ENCODE measurements at places on chromosomes 7 and 10.

DNA sequence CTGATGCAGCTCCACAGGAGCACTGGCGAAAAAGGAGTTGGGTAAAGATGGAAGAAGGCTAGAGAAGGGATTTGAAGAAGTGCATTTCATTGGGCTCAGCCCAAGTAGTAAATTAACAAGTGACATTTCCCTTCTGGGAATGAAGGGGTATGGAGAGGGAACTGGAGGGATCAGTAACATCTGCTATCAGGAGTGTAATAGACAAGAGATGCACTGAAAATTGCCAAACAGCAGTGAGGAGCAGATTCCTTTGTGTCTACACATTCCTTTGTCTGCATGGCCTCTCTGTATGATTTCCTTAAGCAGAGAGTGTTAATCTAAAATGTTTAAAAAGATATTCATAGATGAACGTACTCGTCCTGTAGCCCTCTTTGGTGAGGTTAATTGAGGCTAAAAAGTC, 148.2 kb upstream of the FERD3L start:
- no peak for DNase-seq

DNA sequence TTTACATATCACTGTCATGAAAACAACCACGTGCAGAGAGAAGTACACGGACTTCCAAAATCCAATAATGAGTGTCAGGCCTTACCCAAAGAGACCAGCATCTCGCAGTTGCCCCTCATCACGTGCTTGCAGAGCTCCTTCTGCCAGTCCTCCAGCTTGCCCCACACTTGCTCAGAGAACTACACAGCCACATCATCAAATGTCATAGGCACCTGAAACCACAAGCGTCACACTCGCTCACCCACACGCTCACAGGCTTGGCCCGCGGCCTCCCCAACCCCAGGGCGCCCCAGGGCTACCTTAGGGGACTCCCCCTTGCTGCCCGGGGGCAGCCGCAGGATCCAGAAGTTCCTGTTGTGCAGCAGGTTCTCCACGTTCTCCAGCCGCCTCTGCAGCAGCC, 123.4 kb upstream of the ZNF746 start:
- DNase-seq: no peak

- DNase-seq: no peak
Measured at GRCh38 chr10:32687116-32687515, 241.2 kb downstream of the CCDC7 start.

GRCh38 chr7:113013761-113014449, 72.7 kb downstream of the GPR85 start:
- DNase-seq: no peak

GRCh38 chr10:17453035-17453372, 1.4 kb downstream of the ST8SIA6 start:
- DNase-seq: no peak

- DNase-seq: no peak
Measured at GRCh38 chr7:67422601-67423000, 426.0 kb downstream of the TYW1 start.

DNA sequence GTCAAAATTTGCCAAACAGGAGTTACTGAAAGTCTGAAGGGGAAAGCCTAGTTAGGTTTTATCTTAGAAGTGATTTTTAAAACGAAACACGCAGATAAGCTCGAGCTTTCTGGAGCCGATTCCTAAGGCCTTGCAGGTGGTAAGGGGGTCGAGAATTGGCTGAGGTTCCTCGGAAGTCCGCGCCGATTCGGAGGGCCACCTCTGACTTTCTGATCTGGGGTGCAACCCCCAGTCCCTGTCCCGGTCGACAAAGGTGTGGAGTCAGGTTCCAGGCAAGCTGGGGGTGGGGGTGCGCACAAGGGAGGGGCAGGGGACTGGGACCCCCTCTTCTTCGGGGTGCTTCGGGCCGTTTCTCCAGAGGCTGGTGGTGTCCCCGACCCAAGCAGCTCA, 701 bp upstream of the CUL1 start:
- no peak for DNase-seq

- no peak for DNase-seq
Measured at GRCh38 chr7:41582116-41582515, 120.8 kb downstream of the INHBA start.

GRCh38 chr10:116664631-116665030, 43.9 kb downstream of the PNLIPRP2 start:
- no peak for DNase-seq

- DNase-seq: no peak
Measured at GRCh38 chr7:2115760-2116447, 116.8 kb downstream of the MAD1L1 start.

GRCh38 chr10:124624466-124624865, 119.7 kb downstream of the FAM53B start:
- DNase-seq: no peak

- no peak for DNase-seq
Measured at GRCh38 chr10:29144126-29144525, 144.7 kb upstream of the LYZL1 start.

DNA sequence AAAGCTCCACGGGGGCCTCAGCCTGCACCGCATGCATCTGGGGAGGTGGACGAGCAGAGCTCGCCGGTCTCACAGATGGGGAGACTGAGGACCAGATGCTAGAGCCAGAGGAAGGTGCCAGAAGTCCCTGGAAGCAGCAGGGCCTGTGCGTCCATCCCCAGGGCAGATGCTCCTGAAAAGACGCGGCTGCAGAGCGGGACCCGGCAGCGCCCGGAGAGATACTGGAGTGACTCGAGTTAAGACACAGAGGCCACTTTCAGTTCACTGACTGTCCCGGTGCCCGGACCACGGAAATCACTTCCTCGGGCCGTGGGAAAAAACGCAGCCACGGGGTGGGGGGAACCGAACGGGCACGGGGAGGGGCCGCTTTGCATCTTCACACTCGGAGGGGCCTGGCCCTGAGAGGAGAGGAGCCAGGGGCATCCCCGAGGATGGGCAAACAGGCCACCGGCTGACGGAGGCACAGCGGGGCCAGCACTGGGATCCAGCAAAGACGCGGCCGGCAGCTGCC, 85.4 kb downstream of the FOXL3 start:
- no peak for DNase-seq

DNA sequence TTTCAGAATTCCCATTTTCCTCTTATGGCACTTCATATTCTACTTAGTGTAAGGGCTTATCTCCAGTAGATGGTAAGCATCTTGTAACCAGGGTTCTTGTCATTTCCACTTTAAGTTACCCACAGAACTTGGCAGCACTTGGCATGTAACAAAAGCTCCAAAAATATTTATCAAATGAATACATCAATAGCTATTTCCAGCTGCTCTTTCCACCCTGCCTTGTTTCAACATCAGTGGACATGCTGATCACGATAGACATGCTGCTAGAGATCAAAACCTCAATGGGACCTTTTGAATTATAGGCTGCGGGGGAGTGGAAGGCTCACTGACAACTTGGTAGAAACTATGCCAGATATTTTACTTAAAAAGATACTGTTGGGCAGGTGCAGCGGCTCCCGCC, 32.9 kb downstream of the HOXA1 start:
- DNase-seq: no peak

GRCh38 chr10:53744746-53745145, 972.2 kb upstream of the MBL2 start:
- no peak for DNase-seq

DNA sequence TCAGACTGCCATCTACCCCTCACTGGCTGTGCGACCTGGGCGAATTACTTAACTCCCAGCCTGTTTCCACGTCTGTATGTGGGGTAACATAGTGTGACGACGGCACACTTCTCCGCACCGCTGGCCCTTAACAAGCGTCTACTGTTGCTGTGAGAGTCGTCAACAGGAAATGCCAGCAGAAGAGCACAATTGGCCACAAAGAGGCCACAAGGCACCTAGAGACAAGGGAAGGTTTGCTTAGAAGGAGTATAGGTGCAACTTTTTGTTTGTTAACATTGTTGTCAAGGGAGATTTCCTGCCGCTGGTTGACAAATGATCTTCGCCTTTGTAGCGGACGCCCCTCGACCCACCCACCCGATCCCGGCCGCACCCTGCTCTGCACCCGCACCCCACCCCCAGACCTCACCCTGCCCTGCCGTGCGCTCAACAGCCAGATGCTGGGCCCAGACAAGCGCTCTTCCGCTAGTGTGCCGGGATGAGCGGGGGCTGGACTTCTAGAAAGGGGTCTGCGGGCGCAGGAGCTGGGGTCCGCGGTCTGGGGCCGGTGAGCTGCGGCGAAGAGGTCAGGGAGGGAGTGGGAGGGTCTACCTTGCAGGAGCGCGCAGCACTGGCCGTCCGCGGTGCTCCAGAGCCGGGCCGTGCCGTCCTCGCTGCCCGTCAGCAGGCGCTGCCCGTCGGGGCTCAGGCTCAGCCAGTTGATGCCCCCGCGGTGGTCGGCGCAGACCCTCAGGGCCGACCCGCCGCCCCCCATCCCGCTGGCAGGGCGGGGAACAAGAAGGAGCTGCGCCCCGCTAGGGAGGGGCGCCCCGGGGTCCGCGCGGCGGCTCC, 785 bp downstream of the WDR86 start:
- DNase-seq: no peak

- DNase-seq: no peak
Measured at GRCh38 chr7:141928146-141928844, 12.1 kb downstream of the OR9A4 start.

GRCh38 chr10:47081264-47081663, 170.0 kb downstream of the PTPN20 start:
- no peak for DNase-seq

- no peak for DNase-seq
Measured at GRCh38 chr10:97024168-97025073, 161.3 kb downstream of the SLIT1 start.

DNA sequence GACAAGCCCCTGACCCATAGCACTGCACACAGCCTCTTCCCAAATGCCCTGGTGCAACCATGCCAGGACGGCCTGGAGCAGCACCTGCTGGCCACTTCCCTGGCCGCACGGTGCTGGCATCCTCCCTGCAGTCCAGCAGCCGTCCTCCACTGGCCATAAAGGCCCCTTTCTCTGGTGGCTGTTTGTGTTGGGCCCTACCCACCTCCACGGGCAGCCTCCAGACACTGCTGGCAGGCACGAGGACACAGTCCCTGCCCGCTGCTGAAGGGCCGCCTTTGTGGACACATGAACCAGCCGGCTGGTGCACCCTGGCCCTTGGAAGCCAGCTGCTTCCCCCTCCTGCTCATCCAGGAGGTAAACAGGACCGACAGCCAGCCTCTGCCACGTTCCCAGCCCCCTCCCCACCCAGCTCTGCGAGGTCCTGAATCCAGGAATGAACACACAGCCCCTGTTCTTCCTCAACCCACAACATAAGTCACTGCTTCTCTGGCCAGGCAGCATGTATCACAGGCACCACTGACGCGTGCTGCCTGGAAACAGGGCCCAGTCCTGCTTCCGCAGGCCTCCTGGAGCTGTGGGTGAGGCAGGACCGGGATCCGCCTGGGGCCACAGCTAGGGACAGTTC, 43.8 kb downstream of the SPOCK2 start:
- DNase-seq: peak; percentile 86

DNA sequence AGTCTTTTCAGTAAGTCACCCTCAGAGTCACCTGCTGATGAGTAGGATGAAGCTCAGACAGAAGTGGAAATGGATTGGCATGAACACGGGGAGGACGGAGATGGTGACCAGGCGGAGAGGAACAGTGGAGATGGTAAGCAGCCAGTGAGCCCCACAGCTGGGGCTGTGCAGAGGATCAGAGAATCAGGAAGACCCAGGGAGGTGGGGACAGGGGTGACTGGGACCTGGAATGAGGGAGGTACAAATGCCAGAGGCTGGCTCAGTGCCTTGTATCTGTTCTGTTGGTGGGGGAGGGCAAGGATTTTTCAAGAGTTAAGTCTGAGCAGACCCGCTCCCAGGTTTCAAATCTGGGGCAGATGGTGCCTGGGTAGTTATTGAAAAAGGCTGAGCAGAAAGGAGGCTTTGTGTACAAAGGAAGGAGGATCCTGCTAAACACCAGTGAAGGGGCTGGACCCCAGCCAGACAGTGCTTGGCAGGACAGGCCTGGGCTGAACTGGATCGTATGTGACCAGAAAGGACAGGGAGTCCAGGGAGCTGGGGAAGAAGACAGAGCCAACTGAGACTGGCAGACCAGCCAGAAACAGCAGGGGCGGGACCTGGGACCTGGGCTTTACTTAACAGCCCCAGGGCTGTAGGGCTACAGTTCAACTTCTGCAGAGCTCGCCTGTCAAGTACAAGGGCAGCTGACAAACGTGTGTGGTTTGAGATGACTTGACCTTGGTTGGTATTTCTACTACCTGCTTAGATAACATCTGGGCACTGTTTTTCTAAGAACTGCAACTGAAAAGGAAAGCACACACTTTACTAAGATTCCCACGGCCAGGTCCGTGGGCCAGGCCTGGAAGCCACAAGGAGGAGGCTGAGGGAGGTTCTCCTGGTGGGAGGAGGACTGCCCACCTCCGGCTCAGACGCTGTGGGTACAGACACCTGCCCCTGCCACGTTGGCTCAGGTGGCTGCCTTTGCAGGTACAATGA, 13.2 kb upstream of the FRMPD2 start:
- DNase-seq: no peak

GRCh38 chr7:39979406-39980073, 29.5 kb downstream of the CDK13 start:
- DNase-seq: no peak

- DNase-seq: no peak
Measured at GRCh38 chr7:24730018-24730369, 27.3 kb downstream of the GSDME start.

GRCh38 chr10:117541909-117542705, 439 bp upstream of the EMX2 start:
- DNase-seq: peak; percentile 42

GRCh38 chr10:6958254-6958653, 378.2 kb upstream of the PRKCQ start:
- DNase-seq: no peak

GRCh38 chr7:41656366-41656765, 46.5 kb downstream of the INHBA start:
- no peak for DNase-seq

GRCh38 chr10:93754761-93755160, 3.0 kb upstream of the LGI1 start:
- no peak for DNase-seq

GRCh38 chr10:110368556-110368955, 63.8 kb upstream of the SMNDC1 start:
- no peak for DNase-seq

DNA sequence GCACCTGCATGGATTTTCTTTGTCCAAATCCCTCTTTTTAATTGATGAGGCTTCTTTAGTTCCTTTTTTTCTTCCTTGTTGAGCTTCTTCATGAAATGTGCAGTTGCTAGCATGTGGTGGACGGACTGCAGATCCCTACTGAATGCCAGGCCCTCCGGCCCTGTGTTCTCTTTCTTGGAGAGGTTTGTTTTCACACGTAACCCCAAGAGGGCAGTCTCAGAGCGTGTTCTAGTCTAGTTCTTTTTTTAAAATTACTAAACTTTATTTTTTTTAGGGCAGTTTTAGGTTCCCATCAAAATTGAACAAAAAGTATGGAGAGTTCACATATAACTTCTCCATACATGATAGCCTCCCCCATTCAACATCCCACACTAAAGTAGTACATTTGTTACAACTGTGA, 190.0 kb downstream of the CFTR start:
- peak; percentile 0 for DNase-seq

GRCh38 chr7:116859323-116859722, 3.1 kb upstream of the CAPZA2 start:
- no peak for DNase-seq

DNA sequence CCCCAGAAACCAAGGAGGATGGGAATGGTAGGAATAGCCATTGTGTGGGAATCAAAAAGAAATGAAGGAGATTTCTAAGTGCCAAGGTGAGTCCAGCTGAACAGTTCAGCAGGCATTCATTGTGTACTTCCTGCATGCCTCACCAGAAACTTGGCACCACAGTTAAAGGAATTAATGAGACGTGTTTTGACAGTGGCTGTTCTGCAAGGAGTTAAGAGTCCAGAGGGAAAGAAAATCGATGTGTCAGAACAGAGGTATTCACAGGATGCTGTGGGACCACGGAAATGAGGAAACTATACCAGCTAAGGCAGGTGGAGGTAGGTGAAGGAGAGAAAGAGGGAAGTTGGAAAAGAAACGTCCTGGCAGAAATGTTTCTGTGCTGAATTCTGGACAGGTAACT, 78.1 kb downstream of the PRKCQ start:
- DNase-seq: no peak
